ENCODE measurements at places on chromosomes 5 and 9.
A peak's percentile ranks its signal among the peaks of the same experiment; 100 is the strongest.

DNA sequence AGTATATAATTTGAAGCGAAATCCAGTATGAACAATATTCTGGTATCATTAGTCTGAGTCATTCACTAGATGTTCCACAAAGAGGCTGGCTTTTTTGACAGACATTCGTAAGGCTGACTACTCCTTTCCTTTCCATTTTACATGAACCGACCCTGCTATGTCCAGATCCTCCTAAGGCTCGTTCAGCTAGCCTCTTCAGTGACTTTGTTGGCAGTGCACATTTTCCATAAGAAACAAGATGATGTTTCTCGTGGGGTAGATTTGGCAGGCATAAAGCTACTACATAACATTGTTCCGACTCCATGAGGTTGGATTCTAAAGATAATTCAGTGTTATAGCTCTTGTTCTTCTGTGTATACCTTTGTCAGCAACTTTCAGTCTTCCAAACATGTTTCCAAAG is 49.0 kb downstream of the ZNF462 start:
- DNase-seq, result no peak

- DNase-seq, result no peak
These were observed 256.4 kb upstream of the TARS1 start for GRCh38 chr5:33184367-33184766.

- no peak for DNase-seq
These were observed at the start of gene FGD3 for GRCh38 chr9:92947268-92948037. TSS of gene FGD3 (plus strand) at chr9:92947523. CDS start at chr9:92976257, 28,734 bp downstream.

DNA sequence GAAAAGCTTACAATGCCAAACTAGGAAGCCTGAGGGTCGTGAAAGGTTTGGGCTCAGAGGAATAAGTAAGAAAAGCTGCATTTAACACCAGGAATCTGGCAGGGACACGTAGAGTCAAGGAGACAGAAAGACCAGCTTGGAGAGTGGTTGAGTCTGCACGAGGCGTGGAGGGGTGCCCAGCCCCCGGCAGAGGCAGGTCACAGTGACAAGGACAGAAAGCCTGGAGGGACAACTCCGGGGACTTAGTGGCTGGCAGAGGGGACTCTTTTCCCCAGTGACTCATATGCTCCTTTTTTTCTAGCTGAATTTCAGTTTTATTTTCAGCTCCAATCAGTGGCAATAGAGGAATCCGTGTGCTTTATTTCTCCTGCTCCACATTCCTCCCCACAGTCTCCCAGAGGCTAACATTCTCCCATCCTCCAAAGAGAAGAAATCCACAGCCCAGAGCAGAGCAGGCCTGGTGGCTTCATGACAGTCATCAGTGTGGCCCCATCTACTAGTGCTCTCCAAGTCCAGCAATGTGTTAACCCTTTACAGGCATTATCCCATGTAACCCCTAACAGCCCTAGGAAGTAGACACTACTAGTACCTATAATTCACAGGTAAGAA is 80.7 kb downstream of the KCNIP1 start:
- no peak for DNase-seq

- DNase-seq, result no peak
These were observed 7.7 kb downstream of the P4HA2 start for GRCh38 chr5:132219981-132220380.

GRCh38 chr9:97802276-97802675 is 50.8 kb upstream of the FOXE1 start:
- no peak for DNase-seq

DNA sequence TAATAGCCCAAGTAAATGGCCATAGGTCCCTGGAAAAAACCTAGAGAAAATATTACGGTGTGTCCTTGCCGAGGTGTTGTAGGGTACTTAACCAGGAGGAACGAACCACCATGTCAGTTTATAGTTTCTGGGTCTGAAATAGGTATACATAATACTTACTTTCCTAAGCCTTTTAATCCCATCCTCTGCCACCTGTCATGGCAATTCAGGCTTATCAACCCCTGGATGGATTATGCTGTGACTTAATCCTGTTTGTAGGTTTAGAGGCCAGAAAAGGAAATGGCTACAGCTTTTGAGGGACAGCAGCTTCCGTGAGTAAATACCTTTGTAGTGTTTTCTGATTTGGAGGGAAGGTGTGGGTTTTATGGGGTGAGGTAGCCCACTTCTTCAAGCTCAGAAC is 89.1 kb upstream of the PTPRD start:
- DNase-seq, result no peak

GRCh38 chr5:122896598-122897282 is 51.3 kb downstream of the SNX24 start:
- no peak for DNase-seq

- no peak for DNase-seq
These were observed 6.1 kb upstream of the PRUNE2 start for GRCh38 chr9:76911971-76912370.

GRCh38 chr9:7325995-7326394 is 473.6 kb downstream of the DMAC1 start:
- DNase-seq, result no peak

GRCh38 chr5:88502179-88503040 is 233.8 kb upstream of the TMEM161B start:
- no peak for DNase-seq

DNA sequence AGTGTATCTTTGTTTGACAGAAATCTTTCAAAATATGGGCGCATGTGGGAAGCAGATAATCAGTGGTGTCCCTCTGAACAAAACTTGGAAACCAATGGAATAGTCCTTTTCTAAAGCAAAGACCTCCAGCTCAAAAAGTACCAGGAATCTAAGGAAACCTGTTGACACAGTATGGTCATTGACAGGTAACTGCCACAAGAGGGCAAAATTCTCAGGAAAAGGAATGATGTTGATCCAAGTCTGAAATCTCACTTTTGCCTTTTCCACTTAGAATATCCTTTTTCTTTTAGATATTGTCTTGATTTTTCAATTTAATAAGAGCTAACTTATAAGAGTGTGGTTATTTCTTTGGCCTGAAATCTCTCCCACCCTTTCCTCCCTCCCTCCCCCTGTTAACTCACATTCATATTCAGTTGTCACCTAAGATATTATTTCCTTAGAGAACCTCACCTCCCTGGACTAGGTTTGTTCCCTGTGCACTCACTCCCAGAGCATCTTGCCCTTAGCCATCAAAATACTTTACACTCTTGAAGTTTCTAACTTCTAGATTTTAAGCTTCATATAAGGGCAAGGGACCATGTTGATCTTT is 59.0 kb upstream of the BARX1 start:
- DNase-seq, result no peak

DNA sequence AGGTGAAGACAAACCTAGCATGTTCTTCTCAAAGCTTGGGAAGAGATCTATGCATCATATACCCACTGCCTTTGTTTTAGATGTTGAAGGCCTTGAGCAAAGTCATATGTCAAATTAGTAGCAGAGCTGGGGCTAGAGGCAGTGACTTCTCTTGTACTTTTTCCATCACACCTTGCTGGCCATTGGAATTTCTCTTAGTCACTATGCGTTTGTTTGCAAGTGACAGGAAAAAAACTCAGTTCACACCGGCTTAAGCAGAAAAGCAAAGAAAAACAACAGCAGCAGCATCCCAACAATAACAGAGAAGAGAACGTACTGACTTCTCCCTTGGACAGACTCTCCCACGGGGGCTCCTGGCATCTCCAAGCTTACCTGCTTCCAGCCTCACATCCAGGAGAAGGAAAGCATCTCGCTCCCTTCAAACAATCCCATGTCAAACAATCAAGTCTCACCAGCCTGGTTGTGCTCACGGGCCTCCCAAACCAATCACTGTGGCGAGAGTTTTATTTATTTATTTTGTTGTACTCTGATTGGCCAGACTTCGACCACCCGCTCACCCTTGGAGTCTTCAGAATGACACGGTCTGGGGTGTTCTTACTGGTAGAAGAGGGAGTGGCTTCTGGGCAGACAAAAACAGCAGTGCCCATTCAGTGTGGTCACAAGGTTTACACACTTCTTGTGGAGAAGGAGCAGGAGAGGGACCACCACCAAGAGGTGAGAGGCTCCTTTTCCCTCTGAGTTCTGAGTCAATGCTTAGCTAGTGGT is 83.8 kb upstream of the STC2 start:
- DNase-seq, result no peak

DNA sequence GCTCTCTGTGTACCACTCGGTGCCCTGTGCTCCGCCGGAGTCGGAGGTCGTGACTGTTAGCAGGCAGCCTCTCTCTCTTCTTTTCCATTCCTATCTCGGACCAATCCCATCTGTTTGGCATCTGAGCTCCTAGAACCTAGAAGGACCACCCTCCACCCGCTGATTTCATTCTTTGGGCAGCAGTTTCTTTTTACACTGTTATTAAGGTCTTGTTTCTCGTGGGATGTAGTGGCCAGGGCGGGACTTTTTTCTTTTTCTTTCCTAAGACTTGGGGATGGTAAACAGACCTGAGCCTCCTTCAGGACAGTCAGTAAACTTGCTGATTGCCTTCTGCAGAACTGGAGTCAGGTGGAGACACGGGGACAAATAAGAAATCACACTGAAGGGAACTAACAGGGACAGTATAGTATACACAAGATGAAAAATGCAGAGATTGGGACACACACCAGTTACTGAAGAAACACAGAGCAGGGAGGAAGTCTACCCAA is 500 bp downstream of the URM1 start:
- DNase-seq, result no peak

DNA sequence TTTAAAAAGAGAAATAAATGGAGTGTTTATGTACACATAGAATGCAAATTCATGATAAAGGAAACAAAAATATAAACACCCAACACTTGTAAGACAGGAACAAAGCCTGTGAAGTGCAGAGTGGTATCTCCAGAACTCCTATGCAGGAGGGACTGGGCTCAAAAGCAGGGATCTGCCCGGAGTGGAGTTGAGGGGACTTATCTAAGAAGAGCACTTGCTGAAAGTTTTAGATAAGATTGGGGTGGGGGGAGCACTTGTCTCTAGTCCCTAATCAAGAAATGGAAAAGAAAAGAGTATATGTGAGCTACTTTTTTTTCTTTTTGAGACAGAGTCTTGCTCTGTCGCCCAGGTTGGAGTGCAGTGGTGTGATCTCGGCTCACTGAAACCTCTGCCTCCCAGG is 840.4 kb downstream of the MAT2B start:
- DNase-seq, result no peak

DNA sequence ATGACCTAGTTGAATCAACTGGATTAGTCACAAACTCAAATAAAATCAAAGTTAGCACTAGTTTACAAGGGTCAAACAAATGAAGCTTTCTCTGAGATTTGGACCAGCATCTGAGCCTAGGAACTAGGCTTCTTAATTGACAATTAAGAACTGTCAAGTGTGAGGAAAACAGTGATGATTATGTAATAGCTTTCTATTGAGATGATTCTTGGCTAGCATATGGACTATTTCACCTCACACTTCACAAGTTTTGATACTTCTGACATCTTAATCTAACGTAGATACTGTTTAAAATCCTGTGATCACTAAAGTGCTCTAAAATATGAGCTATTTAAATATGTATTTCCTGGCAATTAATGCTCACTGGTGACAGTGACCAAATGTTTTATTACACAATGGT is 542.9 kb downstream of the EFNA5 start:
- no peak for DNase-seq

DNA sequence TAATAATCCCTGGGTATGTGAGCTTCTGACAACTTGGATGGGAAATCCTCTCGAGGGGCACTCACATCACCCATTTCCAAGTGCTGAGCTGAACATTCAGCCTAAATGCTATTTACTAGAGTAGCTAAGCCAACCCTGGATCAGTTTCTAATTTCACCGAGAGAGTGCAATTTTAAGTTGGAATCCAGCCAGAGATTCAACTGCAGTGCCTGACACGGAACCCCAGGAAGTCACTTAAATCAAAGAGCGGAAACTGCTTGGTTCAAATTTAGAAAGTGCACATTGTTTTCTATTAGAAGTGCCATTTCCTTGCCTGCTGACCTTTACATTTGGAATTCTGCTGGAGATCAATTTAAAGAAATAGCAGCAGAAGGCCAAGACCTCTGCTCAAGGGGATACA is 8.8 kb downstream of the SPRY4 start:
- DNase-seq, result no peak

DNA sequence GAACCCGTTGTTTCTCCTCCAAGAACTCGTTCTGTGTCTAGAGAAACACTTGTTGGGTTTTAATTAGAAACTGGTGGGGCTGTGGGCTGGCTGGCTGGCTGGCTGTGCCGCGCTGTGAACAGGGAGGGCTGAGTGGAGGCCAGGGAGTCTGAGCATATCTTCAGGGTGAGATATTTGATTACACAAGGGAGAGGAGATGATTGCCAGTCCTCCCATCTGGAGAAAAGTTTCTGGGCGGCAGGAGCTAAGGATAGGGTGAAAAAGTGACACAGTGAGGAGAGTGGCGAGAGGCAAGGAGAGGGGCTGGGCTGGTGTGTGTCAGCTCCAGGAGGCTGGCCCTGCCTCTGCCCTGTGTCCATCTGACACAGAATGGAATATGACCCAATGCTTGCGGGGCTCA is 63.0 kb downstream of the GDNF start:
- DNase-seq, result no peak

DNA sequence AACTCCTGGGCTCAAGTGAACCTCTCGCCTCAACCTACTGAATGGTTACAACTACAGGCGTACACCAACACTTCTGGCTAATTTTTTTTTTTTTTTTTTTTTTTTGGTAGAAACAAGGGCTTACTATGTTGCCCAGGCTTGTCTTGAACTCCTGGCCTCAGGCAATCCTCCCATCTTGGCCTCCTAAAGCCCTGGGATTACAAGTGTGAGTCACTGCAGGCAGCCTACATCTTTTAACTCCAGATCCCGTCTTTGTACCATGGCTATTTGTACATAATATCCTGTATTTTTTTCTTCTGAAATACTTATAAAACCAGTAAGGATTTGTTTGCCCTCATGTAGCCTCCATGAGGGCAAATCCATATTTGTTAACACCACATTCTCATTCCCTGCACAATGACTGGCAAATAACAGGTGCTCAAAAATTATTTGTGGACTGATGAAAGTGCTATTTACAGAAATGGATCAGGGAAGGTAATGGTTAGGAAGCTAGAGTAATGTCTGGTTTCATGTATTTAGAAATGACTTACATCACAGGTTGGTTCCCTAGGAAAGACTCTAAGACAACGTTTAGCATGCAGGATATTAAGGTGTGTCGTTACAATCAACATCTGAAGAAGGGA is 51.9 kb upstream of the POU5F2 start:
- no peak for DNase-seq

GRCh38 chr5:149345892-149346222 is 558 bp downstream of the GRPEL2 start:
- no peak for DNase-seq

- no peak for DNase-seq
These were observed 713.4 kb upstream of the PTPRD start for GRCh38 chr9:11326231-11326630.

DNA sequence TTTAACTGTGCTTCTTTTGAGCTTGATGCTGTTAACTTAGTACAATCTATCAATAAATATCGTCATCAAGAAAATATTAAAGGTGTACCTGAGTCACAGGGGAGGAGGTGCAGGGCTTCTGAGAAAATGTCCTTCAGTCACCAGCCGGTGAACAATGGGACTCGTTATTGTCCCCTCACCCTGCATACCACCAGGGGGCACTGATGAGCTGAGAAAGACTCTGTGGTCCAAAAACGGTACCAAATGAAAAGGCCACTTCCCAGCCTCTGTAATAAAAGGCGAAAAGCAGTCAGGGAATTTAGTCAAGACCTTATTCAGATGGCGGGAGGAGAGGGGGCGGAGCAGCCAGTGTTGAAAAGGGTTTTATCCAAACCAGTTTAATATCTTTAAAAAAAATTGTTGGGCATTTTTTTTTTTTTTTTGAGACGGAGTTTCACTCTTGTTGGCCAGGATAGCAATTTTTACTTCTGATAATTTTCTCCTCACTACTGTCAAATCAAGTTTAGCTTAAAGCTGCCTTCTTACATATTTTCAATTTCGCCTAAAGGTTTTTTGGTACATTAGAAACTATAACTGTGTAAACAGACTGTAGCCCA is 271.9 kb upstream of the ADAMTS16 start:
- peak; percentile 19 for DNase-seq
